Activated CD8-positive, alpha-beta memory T cell treated with anti-CD3 and anti-CD28 coated beads for 1 hour (primary cell): ENCODE measurements at places on chromosomes 5 and 9.

- DNase-seq, result no peak
Observed at GRCh38 chr5:167481345-167481744, 810.1 kb upstream of the WWC1 start.

DNA sequence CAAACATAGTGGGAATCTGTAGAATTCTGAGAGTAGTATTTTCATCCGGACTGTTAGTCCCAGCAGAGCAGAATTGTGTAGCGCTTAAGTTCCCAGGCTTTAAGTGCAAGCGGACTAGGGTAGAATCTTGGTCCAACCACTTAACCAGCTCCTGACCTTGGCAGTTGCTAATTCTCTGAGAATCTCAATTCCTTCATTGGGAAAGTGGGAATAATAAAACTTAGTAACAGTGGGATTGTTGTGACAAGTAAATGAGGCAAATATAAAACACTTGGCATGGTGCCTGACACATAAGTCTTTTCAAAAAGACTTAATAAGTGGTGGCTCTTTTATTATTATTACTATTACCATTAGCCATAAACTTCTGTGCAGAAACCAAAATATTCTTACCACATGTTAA lies 8.4 kb upstream of the SLC1A3 start:
- no peak for DNase-seq

- DNase-seq, result no peak
Observed at GRCh38 chr9:83405759-83406158, 132.4 kb downstream of the FRMD3 start.

- DNase-seq, result no peak
Observed at GRCh38 chr5:39274398-39275085, 55.2 kb upstream of the FYB1 start.

DNA sequence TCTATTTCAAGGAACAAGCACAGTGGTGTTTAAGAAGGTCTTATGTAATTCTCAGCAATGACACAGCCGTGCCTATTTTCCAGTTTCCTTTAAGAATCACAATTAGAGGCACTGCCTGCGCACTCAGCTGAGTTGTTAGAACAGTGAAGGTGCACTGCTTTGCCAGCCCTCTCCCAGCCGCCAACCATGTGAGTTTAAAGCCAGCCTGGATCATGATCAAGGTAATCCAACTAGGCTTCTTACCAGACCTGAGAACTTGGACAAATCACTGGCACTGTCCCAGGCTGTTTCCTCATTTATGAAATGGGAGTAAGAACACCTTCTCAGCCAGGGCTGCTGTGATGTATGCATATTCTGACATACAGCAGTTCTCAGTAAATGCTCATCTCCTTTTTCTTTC lies 99.6 kb downstream of the ASTN2 start:
- DNase-seq, result no peak

GRCh38 chr5:157548513-157549282 lies 26.9 kb downstream of the ADAM19 start:
- no peak for DNase-seq

DNA sequence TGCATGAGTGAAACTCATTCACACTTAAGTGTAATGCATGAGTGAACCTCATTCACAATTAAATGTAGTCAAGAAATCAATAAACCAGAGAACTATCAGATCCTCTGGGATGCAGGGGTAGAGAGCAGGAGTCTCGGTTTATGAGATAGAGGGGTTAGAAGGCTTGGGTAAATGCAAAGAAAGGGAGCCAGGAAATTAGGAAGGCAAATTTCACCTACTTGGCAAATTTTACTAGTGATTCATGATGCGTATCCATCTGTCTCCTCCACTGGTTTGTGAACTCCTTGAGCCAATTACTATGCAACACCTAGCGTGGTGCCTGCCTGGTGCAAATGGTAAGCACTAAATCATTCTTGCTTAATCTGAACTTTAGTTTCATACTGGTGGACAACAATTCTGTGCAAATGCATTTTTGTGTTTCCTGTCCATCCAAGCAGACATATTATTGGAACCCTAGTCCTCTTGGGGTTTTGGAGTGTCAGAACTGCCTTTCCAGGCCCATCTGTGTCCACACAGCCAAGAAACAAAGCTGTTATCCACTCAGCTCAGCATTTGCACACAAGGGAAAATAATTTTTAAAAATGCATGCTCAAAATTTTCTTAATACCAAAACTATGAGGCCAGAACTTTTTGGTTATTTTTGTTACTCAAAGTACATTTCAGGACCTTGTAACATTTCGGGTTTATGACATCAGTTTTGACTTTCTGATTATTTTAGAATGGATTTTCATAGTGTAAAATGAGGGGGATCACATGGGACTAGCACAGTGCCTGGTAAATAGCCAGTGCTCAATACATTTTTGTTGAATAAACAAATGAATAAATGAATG lies 5.2 kb downstream of the HAPLN1 start:
- no peak for DNase-seq

DNA sequence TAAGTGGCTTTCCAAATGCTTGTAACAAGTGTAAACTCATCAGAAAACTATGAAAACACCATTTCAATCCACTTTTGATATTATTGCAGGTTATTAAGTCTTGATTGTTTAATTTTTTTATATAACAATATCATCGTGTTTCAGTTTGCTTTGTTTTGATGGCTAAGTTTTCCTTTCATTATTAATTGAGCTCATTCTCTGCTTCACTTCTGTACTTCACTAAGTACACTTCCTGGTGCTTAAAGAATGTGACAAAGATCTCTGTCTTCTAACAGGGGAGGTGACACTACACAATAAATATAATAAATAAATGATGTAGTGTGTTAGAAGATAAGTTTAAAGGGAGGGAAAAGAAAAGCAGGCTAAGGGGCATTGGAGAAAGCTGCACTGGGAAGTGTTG lies 13.0 kb upstream of the RAD23B start:
- no peak for DNase-seq

DNA sequence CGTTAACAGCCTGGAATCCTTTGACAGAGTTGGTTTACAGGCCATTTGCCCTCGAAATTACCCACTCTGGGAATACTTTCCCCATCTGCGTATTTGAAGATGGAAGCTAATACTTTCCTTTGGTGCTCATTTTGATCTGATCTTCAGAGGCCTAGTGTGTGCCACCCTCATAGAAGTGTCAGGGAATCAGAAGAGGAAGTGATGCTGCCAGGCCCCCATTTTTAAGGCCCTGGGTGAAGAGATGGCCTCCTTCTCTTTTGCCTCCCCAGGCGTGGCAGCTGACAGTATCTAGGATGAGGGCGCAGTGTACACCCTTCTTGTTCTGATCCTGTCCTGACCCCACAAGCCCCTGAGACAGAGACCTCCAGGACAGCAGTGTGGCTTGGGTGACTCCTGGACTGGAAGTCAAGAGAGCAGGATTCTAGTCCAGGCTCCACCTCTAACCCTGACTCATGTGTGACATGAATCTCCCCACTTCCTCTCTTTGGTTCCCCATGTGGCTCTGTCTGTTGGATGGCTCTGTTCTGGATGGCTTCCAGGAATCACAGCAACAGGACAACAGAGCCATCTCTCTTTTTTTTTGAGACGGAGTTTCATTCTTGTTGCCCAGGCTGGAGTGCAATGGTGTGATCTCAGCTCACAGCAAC lies 27.8 kb downstream of the CSF1R start:
- DNase-seq, result no peak
